ENCODE measurements at places on chromosomes 1 and 21.

DNA sequence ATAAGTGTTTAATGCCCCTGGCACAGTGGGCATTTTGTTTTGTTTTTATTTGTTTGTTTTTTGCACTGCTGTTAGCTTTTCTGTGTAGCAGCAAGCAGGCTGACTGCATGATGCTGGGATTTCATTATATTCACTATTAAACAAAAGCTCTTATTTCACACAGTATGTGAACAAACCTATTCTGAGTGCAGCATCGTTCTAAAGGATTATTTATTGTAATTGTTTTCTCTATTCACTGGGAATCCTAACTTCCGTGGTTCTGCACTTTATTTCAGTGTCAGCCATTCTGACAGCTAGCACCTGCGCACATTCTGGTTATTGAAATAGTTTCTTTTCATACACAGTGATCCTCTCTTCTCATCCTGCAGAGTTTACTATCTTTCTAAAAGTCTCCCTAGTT lies 595.0 kb downstream of the NEGR1 start:
- no peak for DNase-seq

- DNase-seq: no peak
Observed at GRCh38 chr1:238281418-238281817, 390.7 kb upstream of the ZP4 start.

DNA sequence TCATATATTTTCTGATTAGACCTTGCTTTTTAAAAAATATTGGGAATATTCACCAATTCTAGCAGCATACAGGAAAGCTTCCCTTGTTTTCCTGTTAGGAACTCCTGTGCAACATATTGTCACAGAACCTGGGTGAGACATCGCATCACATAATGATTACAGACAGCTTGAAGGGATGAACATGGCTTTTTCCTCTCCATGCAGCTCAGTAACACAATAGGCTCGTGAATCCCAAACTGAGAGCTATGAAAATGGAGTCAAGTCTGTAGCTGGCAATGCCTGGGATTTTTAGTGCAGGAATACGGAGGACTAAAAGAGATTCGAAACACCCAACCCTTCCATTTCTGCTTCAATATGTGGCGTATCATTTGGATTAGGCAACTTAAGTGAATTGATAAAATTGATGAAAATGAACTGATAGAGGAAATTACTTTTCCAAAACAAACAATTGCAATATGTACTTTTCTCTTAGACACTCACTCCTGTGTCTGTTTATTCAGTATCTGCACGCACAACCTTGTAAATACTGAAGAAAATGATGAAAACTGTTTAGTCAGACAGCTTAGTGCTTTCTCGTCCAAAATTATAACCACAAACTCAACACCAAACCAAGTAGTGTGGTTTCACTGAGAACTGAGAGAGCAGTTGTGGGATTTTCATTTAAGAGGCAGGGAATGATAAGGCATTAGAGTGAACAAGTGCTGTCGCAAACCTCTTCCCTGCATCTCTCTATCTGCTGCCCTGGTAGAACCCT lies 250.4 kb downstream of the PTBP2 start:
- DNase-seq: no peak

DNA sequence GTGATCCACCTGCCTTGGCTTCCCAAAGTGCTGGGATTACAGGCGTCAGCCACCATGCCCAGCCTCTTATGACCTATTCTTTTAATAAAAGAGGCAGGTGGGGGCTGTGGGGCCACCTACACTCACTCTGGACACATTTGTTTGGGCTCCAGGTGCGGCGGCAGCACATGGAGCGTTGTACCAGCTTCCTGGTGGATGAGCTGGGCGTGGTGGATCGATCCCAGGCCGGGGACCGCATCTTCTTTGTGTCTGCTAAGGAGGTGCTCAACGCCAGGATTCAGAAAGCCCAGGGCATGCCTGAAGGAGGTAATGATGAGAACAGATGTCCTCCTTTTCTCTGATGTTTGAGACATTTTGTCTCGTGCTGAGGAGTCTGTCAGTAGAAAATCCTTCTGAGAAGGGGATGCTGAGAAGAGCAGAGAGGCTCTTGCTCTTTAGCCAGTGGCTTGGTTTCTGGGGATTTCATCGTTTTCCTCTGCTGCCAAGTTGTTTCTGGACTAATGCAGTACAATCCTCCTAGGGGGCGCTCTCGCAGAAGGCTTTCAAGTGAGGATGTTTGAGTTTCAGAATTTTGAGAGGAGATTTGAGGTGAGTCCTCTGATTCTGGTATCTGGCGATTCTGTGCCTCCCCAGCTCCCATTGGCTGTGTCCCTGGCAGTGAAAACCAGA lies 17.9 kb upstream of the MIIP start:
- peak; percentile 18 for DNase-seq
